Panc1 (cell line): ENCODE measurements at places on chromosomes 3 and 15. TPM values are rescaled to one million over a fixed set of nuclear protein-coding genes. Genes with fewer than 3 reads are reported as not detected.

GPR156 gene
- total RNA-seq = 0.39 TPM

ABCC5 gene
- 35.1 TPM for total RNA-seq

C3orf22 gene
- not detected for total RNA-seq

NPAP1 gene
- not detected for total RNA-seq

ITIH1 gene
- total RNA-seq = 0.31 TPM

PODXL2 gene
- total RNA-seq = 15.3 TPM

ACKR2 gene
- total RNA-seq = not detected

TNFAIP8L3 gene
- 1.0 TPM for total RNA-seq

PLA2G4D gene
- not detected for total RNA-seq

FBXW12 gene
- total RNA-seq = not detected

VIPR1 gene
- total RNA-seq = 0.41 TPM

A4GNT gene
- total RNA-seq = not detected

ANKRD34C gene
- total RNA-seq = not detected

ENTPD3 gene
- not detected for total RNA-seq

DNA sequence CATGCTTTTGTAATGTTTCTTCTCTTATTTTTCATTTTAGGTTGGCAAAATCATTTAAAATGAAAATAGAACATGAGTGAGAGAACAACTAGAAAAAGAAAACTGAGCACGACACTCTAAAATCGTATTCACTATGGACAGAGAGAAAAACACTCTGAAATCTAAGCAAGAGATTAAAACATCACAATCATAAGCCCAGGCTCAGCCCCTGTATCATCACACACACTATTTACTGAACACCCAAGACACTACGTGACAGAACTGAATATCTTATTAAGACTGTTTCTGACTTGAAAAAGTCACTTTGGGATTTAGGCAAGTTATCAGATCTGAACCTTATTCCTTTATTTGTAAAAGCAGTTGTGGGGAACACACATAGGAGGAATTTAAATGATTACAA lies 82.6 kb upstream of the PLXND1 start:
- H3K27ac ChIP-seq = no peak overlapping the region
- no peaks in the 10 kb centered on the region for H3K36me3 ChIP-seq
- H3K4me3 ChIP-seq = no peak overlapping the region
- no peaks in the 10 kb centered on the region for H3K27me3 ChIP-seq
- no peak for DNase-seq
- H3K4me1 ChIP-seq = peaks cover 10% of the 10 kb centered on the region

GRCh38 chr15:32887090-32887489 lies 169.3 kb downstream of the GREM1 start:
- no peak overlapping the region for H3K4me3 ChIP-seq
- no peaks in the 10 kb centered on the region for H3K4me1 ChIP-seq
- H3K27ac ChIP-seq = no peak overlapping the region
- H3K27me3 ChIP-seq = no peaks in the 10 kb centered on the region

- H3K27me3 ChIP-seq = no peaks in the 10 kb centered on the region; the same call in 1 of the 2 replicates
- H3K4me1 ChIP-seq = no peaks in the 10 kb centered on the region
- no peak for DNase-seq
- no peak overlapping the region for H3K27ac ChIP-seq
- no peak overlapping the region for H3K4me3 ChIP-seq
- no peaks in the 10 kb centered on the region for H3K36me3 ChIP-seq
Measured at GRCh38 chr3:122961146-122961545, 66.4 kb downstream of the SEMA5B start.

GRCh38 chr3:32840086-32840841 lies 22.5 kb downstream of the TRIM71 start:
- no peak for DNase-seq
- no peak overlapping the region for H3K27ac ChIP-seq
- H3K4me3 ChIP-seq = no peak overlapping the region
- H3K27me3 ChIP-seq = peaks cover 1% of the 10 kb centered on the region
- no peaks in the 10 kb centered on the region for H3K4me1 ChIP-seq
- H3K36me3 ChIP-seq = no peaks in the 10 kb centered on the region

DNA sequence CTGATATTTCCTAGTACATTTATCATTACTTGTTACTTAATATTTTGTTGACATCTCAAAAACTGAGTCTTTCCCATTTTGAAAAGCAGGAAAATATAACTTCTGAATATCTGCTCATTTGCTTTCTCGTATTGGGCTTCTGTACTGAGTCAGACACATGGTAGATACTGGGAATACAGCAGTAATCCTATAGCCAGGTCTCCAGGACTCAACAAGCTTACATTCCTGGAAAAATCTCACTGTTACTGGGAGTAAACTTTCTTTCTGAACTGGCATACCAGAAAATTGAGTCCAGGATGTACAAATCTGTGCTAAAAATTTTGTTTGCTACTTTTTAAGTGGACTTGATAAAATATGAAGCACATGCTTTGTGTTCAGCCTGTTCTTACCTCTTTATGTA lies 240.4 kb downstream of the RBMS3 start:
- H3K27me3 ChIP-seq = no peaks in the 10 kb centered on the region
- no peaks in the 10 kb centered on the region for H3K36me3 ChIP-seq
- H3K4me1 ChIP-seq = no peaks in the 10 kb centered on the region
- no peak for DNase-seq

DNA sequence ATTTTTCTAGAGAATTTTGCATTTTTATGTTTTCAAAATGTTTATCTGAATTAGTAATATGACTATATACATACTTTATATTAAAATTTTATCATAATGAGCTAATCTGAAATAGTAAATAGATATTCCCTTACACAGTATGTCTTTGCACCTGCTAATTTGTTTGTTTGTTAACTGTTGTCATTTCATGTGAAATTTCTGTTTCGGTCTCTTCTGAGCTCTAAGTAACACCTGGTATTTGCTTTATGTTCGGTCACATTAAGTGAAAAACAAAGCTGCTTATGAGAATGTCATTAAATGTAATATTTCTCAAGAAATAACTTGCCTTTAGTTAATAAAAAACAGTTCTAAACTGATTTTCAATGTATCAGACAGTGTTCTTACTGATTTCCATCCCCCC lies 61.1 kb downstream of the FNDC3B start:
- no peak overlapping the region for H3K4me3 ChIP-seq
- H3K27ac ChIP-seq = no peak overlapping the region
- no peaks in the 10 kb centered on the region for H3K27me3 ChIP-seq
- no peaks in the 10 kb centered on the region for H3K36me3 ChIP-seq

DNA sequence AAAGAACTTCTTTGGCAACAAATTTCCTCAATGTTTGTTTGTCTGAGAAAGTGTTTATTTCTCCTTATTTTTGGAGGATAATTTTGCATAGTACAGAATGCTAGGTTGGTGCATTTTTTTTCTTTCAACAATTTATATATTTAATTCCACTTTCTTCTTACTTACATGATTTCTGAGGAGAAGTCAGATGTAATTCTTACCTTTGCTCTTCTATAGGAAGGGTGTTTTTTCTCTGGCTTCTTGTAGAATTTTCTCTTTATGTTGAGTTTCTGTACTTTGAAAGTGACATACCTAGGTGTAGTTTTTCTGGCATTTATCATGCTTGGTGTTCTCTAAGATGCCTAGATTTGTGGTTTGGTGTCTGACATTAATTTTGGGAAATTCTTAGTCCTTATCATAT lies 34.8 kb upstream of the PCOLCE2 start:
- no peak overlapping the region for H3K4me3 ChIP-seq
- no peaks in the 10 kb centered on the region for H3K4me1 ChIP-seq
- peaks cover 2% of the 10 kb centered on the region; the same call in 1 of the 2 replicates for H3K27me3 ChIP-seq
- no peak for DNase-seq
- no peak overlapping the region for H3K27ac ChIP-seq
- no peaks in the 10 kb centered on the region for H3K36me3 ChIP-seq

- DNase-seq = no peak
- H3K4me1 ChIP-seq = no peaks in the 10 kb centered on the region
- H3K4me3 ChIP-seq = no peak overlapping the region
- H3K27me3 ChIP-seq = no peaks in the 10 kb centered on the region
- no peak overlapping the region for H3K27ac ChIP-seq
- no peaks in the 10 kb centered on the region for H3K36me3 ChIP-seq
Measured at GRCh38 chr3:52721002-52721729, 15.3 kb downstream of the SPCS1 start.

DNA sequence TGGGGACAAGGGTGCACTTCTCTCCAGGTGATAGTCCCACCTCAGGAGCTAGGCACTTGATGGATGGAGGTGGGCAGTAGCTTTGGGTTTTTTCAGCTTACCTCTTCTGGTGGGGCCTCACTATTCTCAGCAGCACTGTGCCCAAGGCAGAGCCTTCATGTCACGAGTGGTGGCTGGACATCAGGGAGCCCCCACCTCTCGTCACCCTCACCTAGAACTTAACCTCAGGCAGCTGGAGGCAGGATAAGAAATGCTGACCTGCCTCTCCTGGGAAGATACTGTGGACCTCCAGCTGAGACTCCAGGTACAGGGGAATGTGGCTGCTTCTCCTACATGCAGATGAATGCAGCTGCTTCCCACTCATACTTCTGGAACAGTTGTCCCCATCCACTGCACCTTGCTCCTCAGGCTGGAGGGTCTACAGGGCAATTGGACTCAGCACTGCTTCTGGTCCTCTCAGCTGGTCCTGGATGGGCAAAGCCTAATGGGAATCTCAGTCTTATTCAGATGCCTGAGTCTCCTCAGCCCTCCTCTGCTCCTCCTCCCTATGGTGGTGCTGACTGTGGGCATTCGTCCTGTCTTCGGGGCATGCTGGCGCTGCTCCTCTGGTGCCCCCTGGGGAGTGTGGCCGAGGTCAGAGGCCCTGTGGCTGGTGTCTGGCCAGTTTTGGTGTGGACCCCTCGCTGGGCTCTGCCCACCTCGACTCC lies 129.9 kb downstream of the KLF13 start:
- H3K4me3 ChIP-seq = no peak overlapping the region
- no peak for DNase-seq
- no peaks in the 10 kb centered on the region for H3K36me3 ChIP-seq
- H3K27ac ChIP-seq = no peak overlapping the region

DNA sequence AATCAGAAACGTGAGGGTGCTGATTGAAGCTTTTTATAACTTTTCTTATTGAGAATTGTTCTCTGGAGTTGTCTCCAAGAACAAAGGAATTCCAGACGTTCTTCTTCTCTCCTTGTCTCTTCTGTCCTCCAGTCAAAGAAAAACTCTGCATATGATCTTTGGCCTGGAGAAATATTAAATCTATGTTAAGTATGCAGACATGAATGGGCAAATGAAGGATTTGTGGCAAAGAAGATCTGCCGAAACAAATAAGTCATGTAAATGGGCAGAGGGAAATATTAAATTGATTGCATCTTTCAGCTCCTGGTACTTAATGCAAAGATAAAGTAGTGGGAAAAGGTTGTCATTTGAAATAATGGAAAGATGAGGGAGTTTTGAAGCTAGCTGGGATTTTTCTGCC lies 74.9 kb downstream of the IGF1R start:
- DNase-seq = no peak
- no peaks in the 10 kb centered on the region; the same call in 1 of the 2 replicates for H3K36me3 ChIP-seq
- no peak overlapping the region for H3K4me3 ChIP-seq
- H3K27ac ChIP-seq = peak overlapping the region; percentile 72
- H3K4me1 ChIP-seq = peaks cover 83% of the 10 kb centered on the region
- H3K27me3 ChIP-seq = no peaks in the 10 kb centered on the region

- DNase-seq = no peak
- no peaks in the 10 kb centered on the region for H3K36me3 ChIP-seq
- no peak overlapping the region for H3K4me3 ChIP-seq
Measured at GRCh38 chr3:21682206-21682605, 68.8 kb downstream of the ZNF385D start.

- no peaks in the 10 kb centered on the region for H3K27me3 ChIP-seq
- no peak overlapping the region for H3K27ac ChIP-seq
- no peak for DNase-seq
- no peak overlapping the region for H3K4me3 ChIP-seq
Measured at GRCh38 chr3:142613491-142613890, 17.3 kb downstream of the PLS1 start.

DNA sequence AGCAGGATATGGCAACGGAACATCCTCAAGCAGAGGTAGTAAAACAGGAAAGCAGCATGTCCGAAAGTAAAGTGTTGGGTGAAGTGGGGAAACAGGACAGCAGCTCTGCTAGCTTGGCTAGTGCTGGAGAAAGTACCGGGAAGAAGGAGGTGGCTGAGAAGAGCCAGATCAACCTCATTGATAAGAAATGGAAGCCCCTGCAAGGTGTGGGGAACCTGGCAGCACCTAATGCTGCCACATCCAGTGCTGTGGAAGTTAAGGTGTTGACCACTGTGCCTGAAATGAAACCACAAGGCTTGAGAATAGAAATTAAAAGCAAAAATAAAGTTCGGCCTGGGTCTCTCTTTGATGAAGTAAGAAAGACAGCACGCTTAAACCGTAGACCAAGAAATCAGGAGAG lies 14.3 kb upstream of the ZBTB47 start:
- no peaks in the 10 kb centered on the region for H3K4me1 ChIP-seq
- H3K27ac ChIP-seq = no peak overlapping the region
- peaks cover 54% of the 10 kb centered on the region for H3K36me3 ChIP-seq
- no peaks in the 10 kb centered on the region for H3K27me3 ChIP-seq

DNA sequence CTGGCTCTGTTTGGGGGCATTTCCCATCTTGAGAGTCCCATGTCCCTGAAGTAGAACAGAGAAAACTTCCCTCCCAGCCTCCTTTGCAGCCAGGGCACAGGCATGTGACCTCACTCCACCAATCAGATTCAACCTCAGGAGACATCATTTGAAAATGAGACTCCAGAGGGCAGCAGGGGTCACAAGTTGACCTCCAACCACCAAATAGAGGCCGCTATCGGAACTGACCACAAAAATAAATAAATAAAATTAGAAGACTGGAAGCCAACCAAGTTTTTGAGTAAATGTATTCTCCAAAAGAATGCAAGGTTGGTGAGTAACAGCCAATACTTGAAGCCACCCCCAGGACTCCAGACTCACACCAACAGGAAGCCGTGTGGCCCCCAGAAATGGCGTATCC lies 106.5 kb downstream of the CHSY1 start:
- peaks cover 16% of the 10 kb centered on the region; the same call in 1 of the 2 replicates for H3K4me1 ChIP-seq
- no peak overlapping the region for H3K27ac ChIP-seq
- DNase-seq = no peak
- no peak overlapping the region for H3K4me3 ChIP-seq

DNA sequence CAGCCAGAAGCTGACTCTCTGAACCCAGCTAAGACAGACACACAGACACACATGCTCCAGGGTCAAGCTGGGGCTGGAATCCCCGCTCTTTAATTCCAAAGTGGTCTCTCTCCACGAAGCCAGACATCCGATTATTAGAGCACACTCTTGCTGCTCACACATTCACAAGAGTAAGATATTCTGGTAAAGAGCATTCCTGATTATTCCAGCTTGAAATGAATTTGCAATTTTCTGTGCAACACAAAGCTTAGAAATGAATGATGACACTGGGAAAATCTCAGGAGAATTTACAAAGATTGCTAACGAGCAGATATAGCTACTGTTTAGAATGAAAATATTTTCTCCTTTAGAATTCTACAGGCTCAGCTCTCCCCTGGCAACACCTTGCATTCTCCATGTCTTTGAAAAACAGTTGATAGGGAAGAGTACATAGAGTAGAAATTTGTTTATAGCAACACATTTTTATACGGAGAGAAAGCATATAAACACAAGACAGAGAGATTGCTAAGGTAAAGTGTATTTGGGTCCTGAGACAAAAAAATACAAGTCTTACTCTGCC lies 80.6 kb upstream of the EIF1B start:
- no peaks in the 10 kb centered on the region for H3K36me3 ChIP-seq
- no peaks in the 10 kb centered on the region for H3K27me3 ChIP-seq
- DNase-seq = no peak
- H3K4me1 ChIP-seq = no peaks in the 10 kb centered on the region
- no peak overlapping the region for H3K4me3 ChIP-seq
- H3K27ac ChIP-seq = no peak overlapping the region
